Mononuclear cell (primary cell): ENCODE measurements at places on chromosomes 16 and 17. TPM values are rescaled to one million over a fixed set of nuclear protein-coding genes. Genes with fewer than 3 reads are reported as not detected.

Gene KRT20
- not detected for total RNA-seq

Gene C16orf96
- total RNA-seq = 0.42 TPM

Gene KCNJ18
- not detected for total RNA-seq

Gene BIRC5
- total RNA-seq = 0.21 TPM

Gene METTL9
- total RNA-seq = 312 TPM

Gene C16orf95
- 0.42 TPM for total RNA-seq

Gene GNGT2
- 3.3 TPM for total RNA-seq

Gene PIPOX
- total RNA-seq = 2.9 TPM

Gene RHBDF2
- total RNA-seq = 62.1 TPM

Gene CACNG4
- not detected for total RNA-seq

Gene FZD2
- total RNA-seq = 0.84 TPM

Gene MIS12
- total RNA-seq = 18.9 TPM

Gene PRPSAP2
- total RNA-seq = 33.4 TPM

Gene DBF4B
- 1.3 TPM for total RNA-seq

Gene HSD17B2
- total RNA-seq = not detected

Gene TPPP3
- 5.6 TPM for total RNA-seq

Gene HAS3
- total RNA-seq = 0.84 TPM

Gene OR4D1
- 0.42 TPM for total RNA-seq

Gene EFNB3
- not detected for total RNA-seq

Gene AGRP
- not detected for total RNA-seq

Gene OTOP2
- not detected for total RNA-seq

Gene USP36
- 170 TPM for total RNA-seq

Gene CNGB1
- total RNA-seq = not detected

Gene ABCC11
- 0.52 TPM for total RNA-seq

Gene EVPLL
- not detected for total RNA-seq

Gene RND2
- total RNA-seq = 0.10 TPM

Gene SULT1A2
- total RNA-seq = 1.6 TPM

Gene CPNE7
- 0.52 TPM for total RNA-seq
